ENCODE measurements at places on chromosomes 2 and 18. TPM values are rescaled to one million over a fixed set of nuclear protein-coding genes. Genes with fewer than 3 reads are reported as not detected.

GRCh38 chr18:13545955-13546354 lies 180.4 kb downstream of the FAM210A start:
- DNase-seq: no peak

GRCh38 chr2:127014630-127015029 lies 92.3 kb downstream of the BIN1 start:
- DNase-seq: no peak

- no peak for DNase-seq
These were observed 33.3 kb upstream of the ANKRD62 start for GRCh38 chr18:12060182-12060870.

DNA sequence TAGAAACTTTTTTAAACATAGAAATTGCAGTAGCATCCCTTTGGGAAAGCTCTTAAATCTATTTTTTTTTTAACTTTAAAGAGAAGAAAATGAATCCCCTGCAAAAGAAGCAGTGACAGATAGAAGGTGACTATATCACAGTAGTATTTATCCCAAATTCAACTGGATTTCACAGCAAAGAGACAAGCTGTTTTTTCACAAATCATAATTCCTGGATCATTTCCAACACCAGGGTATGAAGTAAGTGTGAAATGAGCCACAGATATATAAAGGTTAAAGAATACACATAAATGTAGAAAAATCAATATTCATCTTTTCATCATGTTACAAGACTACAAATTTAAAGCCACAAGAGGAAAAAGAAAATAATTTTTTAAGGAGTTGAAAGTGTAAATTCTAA lies 1404.9 kb upstream of the NXPH2 start:
- DNase-seq: no peak

DNA sequence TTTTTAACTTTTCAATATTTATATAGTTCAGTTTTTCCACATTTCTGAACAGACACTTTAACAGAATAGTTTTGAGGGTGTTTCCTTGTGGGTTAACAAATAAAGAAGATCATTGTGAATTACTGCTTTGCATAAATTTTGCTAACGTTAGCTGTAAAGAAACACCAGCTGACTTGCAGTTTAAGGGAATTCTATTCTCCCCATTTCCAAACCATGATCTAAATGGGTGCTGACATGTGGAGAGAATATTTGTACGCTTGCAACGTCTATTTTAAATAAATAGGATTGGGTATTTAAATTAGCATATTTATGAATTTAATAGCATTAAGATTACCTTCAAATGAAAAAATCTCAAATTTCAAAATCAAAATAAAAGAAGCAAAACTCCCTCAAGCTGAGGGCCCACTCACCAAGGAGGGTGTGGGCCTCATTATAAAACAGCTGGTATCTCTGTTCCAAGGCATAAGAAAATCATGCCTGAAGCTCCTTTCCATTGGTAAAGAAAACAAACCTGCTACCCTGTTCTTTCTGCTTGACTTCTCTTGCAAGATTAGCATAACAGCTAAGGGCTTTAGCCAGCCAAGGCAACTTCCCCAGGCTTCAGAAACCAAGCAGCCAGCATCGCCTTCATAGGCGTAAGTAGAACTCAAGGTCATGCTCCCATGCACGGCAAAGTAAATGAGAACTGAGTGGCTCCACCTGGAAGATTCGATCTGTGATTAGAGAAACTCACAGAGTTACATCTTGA lies 3.2 kb downstream of the MRO start:
- no peak for DNase-seq

DNA sequence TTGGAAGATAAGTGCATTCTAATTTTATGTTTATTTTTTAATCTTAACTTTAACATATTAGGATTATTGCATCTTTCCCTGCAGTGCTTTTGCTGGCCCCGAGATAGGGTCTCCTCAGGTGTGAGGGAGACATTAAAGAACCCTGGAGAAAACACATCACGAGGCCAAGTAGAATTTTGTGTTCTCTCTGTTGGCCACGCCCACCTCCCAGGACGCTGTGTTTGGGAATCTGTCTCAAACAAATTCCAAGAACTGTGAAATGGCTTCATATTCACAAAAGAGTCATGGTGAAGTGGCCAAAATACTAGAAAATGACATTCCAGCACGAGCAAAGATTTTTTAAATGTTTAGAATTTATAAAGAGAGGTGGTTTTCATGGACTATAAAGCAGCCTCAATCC lies 27.3 kb downstream of the RNF144A start:
- no peak for DNase-seq

DNA sequence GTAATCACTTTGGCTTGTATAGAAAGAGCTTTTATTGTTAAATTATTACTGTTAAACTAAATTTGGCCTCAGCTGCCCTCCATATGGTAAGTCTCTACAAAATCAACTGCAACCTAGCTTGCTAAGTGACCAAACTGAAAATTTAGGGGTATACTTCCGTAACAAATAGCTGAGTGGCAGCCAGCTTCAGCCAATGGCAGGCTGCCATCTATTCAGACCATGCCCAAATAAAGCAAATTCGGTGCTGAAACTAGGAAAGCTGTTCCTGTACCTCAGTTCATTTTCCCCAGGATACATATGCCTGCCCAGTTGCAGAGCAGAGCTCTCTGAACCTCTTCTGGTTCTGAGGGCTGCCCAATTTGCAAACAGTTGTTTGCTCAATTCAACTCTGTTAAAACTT lies 94.8 kb downstream of the EML6 start:
- DNase-seq: no peak

The GPBAR1 gene
- polyA plus RNA-seq: 2.9 TPM

Data from muscle of arm (tissue), 14 donors.